Osteoblast (primary cell): ENCODE measurements at places on chromosomes 11 and 22. TPM values are rescaled to one million over a fixed set of nuclear protein-coding genes. Genes with fewer than 3 reads are reported as not detected.
A peak's percentile ranks its signal among the peaks of the same experiment; 100 is the strongest.

DNA sequence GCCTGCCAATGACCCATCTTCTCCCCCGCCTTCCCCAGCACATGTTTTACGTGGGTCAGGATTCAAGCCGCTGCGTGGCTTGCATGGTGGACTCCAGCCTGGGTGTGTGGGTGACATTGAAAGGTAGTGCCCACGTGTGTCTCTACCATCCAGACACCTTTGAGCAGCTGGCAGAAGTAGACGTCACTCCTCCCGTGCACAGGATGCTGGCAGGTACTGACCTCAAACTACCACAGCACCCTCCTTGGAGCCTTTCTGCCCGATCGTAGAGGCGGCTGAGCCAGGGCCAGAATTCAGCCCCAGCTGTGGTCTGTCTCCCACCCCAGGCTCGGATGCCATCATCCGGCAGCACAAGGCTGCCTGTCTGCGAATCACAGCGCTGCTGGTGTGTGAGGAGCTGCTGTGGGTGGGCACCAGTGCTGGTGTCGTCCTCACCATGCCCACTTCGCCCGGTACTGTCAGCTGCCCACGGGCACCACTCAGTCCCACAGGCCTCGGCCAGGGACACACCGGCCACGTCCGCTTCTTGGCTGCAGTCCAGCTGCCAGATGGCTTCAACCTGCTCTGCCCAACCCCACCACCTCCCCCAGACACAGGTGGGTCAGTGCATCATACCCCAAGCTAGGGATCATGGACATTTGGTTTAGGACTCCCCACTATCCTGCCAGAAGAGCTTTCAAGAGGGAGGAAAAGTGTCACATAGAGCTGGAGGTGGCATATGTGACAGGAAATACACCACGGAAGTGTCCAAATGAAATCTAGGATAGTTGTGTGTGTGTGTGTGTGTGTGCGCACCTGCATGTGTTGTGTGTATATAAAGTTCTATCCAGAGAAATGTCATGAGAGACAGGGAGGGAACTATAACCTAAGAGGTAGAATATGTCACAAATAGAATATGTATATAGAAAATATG is 10.6 kb upstream of the RELT start:
- no peak for DNase-seq

DNA sequence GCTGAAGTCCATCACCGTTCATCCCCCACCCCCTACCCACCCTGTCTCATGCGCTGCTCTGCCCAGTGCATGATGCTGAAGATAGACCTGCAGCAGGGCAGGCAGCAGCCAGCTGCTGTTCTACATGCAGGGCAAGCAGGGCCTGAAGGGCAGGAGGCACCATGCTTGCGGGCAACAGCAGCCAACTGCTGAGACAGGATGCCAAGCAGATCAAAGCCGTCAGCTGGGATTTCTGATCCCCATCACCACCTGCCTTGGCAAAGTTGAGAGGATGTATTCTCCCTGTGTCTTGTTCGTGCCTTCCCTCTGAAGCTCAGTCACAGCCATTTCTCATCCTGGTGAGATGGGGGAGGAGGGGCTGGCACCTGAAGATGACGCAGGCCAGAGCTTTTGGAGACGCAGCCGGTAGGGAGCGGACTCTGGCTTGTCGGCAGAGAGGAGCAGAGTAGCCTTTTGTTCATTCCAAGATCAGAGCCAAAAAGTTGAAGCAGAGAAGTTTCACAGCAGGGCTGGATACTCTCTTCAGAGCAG is 227.0 kb downstream of the GRIK4 start:
- no peak for DNase-seq

DNA sequence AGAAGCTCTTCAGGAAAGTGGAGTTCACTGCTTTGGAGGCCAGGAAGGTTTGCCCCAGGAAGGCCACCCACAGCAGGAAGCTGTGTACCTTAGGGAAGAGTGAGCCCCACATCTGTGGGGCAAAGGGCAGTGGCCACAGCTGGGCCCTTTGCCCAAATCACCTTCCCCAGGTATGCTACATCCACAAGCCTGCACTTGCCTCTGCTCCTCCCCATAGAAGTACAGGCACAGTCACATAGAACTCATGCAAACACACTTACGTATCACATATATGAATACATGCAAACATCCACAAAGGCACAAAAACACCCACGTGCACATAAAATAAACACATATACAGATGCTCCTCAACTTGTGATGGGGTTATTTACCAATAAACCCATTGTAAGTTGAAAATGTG is 2.1 kb downstream of the TRIM29 start:
- no peak for DNase-seq

GRCh38 chr11:34192481-34193401 is 87.3 kb downstream of the NAT10 start:
- DNase-seq: peak; percentile 99

GRCh38 chr11:73415854-73416615 is 39.8 kb downstream of the RELT start:
- DNase-seq: no peak

DNA sequence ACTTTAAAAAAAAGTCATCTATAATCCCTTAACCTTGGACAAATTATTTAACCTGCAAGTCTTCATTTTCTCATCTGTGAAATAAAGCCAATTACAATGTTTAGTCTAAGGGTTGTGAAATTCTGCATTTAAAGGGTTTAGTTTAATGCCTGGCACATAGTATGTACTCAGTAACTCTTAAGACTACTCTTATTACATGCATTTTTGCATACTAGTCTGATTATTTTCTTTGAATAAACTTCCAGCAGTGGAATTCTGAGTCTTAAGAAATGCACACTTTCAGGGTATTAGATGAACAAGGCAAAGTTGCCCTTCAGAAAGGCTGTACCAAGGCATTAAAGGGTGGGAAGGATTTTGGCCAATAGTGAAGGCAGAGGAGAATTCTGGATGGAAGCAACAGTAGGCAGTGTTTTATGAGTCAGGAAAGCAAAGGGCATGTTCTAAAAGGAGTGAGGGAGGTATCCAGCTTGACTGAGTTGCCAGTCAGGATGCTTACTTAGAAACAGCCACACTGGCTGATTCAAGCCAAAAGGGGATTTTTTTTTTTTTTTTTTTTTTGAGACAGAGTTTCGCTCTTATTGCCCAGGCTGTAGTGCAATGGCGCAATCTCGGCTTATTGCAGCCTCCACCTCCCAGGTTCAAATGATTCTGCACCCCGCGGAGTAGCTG is 50.5 kb downstream of the SWAP70 start:
- peak; percentile 1 for DNase-seq

DNA sequence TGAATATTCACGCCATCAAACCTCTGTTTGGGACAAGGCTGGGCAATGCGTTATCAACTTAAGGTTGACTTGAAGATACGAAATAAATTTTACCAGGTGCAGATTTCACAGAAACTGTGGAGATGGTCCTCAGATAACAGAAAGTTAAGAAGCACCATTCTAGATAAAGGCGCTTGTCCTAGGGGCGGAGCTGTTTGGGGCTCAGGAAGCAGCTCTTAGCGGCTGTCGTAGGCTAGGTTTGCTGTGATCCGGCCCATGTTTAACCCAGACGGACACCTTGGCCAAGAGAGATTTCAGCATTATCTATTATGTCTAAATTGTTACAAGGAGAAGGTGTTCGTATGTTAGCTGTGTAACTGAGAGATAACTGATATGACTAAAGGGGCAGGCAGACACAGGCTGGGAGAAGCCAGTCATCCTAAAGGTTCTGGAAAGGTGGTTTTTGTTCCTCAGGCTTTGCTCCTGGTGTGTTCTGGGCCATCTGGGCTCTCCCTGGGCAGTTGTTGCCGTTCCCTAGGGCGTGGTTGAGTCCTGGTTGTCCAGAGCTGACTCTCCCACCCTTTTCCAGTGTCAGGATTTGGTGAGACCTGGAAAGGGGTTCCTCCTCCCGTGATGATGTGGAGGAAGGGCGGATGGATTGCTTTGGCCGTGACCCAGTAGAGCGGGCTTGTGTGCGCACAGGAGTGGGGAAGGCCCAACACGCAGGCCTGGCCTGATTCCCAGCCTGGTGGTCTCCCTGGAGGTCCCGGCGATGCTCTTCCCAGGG is 25.8 kb downstream of the TPCN2 start:
- DNase-seq: no peak

DNA sequence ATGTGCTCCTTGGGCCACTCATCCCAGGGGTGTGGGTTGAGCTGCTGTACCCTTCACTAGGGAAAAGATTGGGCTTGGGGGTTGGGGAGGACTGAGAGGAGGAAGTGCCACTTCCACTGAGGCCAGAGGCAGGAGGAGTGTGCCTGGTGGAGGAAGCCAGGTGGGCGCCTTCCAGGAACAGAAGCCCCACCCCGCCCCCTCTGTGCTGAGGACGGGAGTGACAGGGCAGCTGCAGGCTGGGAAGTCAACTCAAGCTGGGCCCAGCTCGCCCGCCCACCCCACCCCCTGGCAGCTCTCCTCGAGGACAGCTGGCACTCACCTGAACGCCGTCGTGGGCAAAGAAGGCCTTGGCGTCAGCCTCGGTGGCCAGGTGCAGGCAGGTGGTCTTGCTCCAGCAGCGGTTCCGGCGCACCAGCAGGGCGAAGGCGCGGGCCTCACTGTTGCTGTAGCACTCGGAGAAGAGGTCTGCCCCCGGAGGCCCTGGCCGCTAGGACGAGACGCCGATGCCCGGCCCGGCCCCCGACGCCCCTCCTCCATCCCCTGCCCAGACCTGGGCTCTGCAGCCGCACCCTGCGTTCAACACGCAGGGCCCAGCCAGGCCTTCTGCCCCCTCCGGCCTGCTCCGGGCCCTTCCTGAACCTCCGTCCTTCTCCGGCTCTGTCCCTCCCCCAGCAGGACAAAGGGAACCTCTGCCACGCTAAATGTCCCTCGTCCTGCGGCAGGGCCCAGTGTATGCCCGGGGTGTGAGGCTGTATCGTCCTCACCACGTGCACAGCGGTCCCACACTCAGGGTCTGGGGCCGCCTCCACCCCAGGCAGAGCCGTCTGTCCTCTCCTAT is 13.4 kb downstream of the TSSC4 start:
- DNase-seq: no peak

GRCh38 chr11:26573896-26574295 is 1.8 kb upstream of the MUC15 start:
- DNase-seq: no peak

GRCh38 chr11:134755535-134755934 is 343.5 kb upstream of the B3GAT1 start:
- no peak for DNase-seq

DNA sequence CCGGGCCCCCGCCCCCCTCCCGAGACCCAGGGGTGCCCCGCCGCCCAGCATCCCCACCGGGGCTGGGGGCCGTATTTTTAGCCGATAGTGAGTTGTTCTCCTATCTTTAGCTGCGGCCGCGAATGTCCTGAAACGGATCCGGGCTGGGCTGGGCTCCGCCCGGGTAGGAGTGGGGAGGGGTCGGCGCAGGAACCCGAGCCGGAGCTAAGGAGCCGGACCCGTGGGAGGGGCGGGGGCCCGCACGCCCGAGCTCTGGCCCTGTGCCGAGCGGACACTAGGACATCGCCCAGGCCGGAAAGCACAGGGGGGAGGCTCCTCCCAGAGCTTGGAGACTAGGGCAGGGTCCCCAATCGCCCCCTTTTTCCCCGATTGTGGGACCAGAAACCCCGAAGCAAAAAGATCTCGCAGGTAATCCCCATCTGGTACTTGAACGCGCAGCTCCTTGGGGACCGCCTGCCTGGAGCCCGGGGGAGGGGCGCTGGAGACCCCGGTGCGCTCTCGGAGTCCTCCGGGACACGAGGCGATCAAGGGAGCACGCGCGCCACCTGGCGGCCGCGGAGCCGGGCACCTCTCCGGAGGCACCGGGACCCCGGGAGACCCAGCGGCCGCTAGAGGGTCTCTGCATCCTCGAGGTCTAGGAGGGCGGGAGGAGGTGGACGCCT is 669 bp downstream of the CDC42EP2 start:
- DNase-seq: peak; percentile 92

DNA sequence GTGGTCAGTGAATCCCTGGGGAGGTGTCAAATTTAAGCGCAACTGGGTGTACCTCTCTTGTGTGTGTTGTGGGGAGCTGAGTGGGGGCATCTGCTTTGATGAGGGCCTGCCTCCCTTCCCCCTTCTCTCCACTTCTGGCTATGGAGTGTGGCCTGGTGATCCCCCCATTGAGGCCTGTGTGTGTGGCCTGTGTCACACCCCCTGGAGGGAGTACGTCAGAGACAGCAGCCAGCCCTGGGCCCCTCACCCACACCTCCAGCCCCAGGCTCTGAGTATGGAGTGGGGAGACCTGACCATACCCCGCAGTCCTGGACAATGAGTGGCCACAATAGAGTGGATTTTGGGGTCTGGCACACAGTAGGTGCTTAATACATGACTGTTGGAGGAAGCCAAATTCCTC is 51.4 kb upstream of the EIF3D start:
- DNase-seq: peak; percentile 56

- peak; percentile 63 for DNase-seq
Measured at GRCh38 chr22:49517211-49517610, 310.5 kb downstream of the BRD1 start.

- peak; percentile 44 for DNase-seq
Measured at GRCh38 chr11:115891581-115891980, 387.4 kb upstream of the CADM1 start.

GRCh38 chr11:74520927-74521665 is 27.6 kb upstream of the LIPT2 start:
- DNase-seq: no peak

TIGD3 gene
- not detected in 2 replicates for total RNA-seq

OR4A15 gene
- not detected in 2 replicates for total RNA-seq

C22orf15 gene
- total RNA-seq: 0.72 and 0.88 TPM in 2 replicates

TSSC4 gene
- 42.4 and 46.7 TPM in 2 replicates for total RNA-seq

CYB5R2 gene
- 9.1 and 14.8 TPM in 2 replicates for total RNA-seq

CSF2RB gene
- total RNA-seq: 1.1 and 1.2 TPM in 2 replicates

DEUP1 gene
- total RNA-seq: under 0.01 TPM in 2 replicates

MS4A7 gene
- total RNA-seq: under 0.01 and 0.36 TPM in 2 replicates

GAB2 gene
- total RNA-seq: 18.3 and 18.5 TPM in 2 replicates
